Stimulated activated CD8-positive, alpha-beta memory T cell treated with anti-CD3 and anti-CD28 coated beads, Interleukin-7, amount 100 ng/mL, for 48 hours (primary cell): ENCODE measurements at places on chromosomes 4 and X.

DNA sequence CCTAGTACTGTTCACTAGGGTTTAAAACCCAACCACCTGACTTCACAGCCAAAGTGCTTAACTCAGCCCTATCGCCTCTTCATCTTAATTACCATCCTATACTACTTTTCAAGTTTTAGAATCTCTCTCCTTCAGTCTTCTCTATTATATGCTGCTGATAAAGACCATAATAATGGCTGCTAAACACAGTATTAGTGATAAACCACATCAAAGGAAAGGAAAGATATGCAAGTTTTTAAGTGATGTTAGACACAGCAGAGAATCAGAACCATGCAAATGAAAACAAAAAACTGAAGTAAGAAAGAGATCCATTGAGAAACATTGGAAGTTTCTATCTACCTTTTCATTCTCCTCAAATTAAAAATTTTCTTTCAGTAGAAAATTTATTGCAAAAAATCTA, 100.8 kb downstream of the REELD1 start:
- no peak for DNase-seq

GRCh38 chr4:123819362-123820035, 422.9 kb downstream of the SPRY1 start:
- DNase-seq = no peak

GRCh38 chr4:153464068-153464467, 2.1 kb upstream of the TMEM131L start:
- DNase-seq = no peak

DNA sequence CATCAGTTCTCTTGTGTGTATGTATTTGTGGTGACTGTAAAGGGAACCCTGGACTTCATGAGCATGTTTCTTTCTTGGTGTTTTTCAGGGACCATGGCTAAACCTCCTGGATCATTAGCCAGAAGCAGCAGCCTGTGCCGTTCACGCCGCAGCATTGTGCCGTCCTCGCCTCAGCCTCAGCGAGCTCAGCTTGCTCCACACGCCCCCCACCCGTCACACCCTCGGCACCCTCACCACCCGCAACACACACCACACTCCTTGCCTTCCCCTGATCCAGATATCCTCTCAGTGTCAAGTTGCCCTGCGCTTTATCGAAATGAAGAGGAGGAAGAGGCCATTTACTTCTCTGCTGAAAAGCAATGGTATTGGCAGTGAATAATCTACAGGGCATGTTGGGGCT, 157.0 kb downstream of the STIM2 start:
- no peak for DNase-seq

DNA sequence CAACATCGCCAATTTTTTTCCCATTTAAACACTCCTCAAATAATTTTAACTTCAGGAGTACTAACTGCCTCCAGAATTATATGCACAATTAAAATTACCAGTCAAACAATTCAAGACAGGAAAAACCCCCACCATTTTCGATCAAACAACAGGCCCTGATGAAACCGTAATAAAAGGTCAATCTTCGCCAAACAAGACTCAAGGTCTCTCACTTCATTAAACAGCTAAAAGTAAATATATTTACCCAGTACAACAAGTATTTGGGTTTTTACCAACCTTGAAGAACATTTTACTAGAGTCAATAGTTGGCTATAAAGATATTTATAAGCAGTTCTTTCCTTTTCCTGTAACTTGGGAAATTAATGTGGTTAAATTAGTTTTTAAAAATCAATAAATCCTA, 28.3 kb downstream of the RFC1 start:
- no peak for DNase-seq

DNA sequence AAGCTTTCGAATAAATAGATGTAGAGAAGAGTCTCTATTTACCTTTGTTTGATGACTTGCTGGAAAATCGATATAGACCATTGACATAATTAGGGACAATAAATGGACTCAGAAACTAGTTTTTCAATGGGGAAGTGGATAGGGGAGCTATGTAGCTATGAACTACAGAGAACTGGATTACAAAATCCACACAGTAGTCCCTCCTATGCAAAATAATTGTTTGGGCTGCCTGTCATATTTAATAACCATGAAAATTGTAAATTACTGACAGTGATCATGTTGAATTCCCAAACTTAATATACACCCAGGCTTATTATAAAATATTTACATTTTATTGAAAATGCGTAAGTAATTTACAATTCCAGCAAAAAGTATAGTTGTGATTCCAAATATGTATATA, 333.1 kb upstream of the FAM241A start:
- no peak for DNase-seq

- no peak for DNase-seq
These were observed 429.4 kb upstream of the DIPK2B start for GRCh38 chrX:45630078-45630477.

DNA sequence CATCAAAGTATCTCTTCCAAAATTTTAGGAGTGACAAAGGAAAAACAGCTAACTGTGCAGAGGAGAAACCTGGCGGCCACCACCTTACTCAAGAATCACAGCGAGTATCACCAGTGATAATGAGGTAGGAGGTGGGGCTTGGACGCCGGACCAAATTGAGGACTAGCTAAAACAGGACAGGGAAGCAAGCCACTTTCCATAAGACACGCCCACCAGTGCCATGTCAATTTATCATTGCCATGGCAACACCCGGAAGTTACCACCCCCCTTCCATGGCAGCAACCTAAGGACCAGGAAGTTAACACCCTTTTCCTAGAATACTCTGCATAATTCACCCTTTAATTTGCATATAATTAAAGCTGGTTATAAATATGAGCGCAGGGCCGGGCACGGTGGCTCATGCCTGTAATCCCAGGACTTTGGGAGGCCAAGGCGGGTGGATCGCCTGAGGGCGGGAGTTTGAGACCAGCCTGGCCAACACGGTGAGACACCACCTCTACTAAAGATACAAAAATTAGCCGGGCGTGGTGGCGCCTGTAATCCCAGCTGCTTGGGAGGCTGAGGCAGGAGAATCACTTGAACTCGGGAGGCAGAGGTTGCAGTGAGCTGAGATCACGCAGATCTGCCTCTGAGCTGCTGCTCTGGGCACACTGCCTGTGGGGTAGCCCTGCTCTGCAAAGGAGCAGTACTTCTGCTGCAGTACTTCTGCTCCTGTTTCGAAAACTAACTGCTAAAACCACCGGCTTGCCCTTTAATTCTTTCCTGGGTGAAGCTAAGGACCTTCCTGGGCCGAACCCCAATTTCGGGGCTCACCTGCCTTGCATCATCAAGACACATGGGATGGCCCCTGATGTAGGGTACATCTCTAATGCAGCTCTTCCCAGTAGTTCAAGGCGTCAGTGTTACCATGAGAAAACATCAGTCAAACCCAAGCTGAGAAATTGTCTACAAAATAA, 116.7 kb downstream of the HMX1 start:
- DNase-seq = no peak

GRCh38 chr4:138774940-138775339, 240.6 kb upstream of the NOCT start:
- DNase-seq = no peak

DNA sequence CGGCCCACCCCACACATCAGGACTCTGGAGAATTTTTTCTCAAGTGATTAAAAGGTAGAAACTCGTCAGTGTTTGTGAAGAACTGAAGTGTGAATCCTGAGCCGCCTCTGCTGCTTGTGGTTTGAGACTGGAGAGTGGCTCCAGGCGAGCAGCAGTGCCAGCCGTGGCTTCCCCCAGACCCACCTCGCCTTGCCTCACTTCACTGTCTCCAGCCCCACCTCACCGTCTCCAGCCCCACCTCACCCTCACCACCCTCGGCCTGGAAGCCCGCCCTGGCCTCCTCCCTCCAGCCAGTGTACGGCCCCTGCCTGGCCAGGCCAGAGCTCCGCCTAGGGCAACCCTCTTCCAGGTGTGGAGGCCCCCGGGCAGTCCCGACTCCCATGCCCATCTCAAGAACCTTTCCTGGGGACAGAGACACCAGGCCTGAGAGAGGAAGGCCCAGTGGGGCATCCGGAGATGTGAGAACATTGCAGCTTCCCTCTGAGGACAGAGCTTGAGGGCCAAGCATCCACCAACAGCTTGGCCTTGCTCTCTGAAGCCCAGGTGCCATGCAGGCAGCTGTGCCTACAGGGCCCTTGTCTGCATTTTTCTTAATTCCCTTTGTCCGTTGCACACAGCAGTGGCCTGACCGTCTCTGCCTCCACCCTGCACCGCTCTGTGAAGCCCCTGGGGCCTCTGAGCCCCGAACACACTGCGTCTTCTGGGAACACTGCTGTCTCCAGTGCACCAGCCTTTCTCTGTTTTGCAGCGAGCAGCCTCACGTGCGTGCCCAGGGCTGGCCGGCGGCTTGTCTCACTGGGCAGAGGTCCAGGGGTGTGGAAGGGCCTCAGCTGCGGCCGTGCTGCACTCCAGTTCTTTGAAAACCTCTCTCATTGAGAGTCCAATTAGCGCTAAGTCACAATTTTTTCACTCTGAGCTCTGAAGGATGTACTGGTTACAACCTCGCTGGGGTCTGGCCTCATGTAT, 13.8 kb downstream of the SH3BP2 start:
- no peak for DNase-seq

GRCh38 chr4:173398220-173398619, 696 bp downstream of the SCRG1 start:
- no peak for DNase-seq

GRCh38 chrX:10360116-10360515, 203.3 kb downstream of the CLCN4 start:
- no peak for DNase-seq

DNA sequence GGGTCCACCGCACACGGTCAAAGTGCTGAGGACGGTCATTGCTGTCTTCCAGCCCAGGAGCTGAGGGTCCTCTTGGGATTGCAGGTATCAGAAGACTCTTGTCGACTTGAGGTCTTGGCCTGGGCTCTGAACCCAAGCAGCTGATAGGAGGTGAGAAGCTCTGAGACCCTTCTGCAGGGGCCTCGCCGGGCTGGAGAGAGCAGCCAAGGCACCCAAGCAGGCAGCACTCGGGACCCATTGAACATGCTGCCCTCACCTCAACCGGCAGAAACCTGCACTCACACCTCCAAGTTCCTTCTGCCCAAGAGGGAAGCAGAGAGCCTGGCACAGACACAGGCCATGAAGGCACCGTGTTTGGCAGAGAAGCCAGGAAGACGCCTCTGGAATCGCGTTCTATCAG, 34.1 kb downstream of the PDHA1 start:
- DNase-seq = no peak

GRCh38 chr4:76435528-76436319, 695 bp downstream of the SHROOM3 start:
- no peak for DNase-seq
